ENCODE measurements at places on chromosomes 7 and 10.
A peak's percentile ranks its signal among the peaks of the same experiment; 100 is the strongest.

- no peak for DNase-seq
These were observed 11.2 kb downstream of the LRIT2 start for GRCh38 chr10:84214046-84214572.

DNA sequence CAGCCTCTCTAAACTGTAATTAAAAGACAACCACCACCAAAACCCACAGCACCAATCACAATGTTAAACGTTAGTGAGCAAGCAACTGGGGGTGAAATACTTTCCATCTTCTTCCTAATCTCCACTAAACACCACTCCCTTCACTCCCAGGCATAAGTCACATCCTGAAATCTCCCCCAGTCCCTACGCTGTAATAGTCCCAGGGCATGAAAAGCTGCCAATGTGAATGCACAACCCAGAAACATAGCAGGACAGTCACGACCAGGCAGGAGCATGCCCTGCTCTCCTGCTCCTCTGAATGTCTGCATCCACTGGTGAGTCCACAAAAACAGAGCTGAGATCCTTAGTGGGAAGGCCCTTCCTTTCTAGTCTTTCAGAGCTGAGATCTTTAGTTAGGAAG, 288.9 kb downstream of the PARD3 start:
- DNase-seq, result peak; percentile 40

DNA sequence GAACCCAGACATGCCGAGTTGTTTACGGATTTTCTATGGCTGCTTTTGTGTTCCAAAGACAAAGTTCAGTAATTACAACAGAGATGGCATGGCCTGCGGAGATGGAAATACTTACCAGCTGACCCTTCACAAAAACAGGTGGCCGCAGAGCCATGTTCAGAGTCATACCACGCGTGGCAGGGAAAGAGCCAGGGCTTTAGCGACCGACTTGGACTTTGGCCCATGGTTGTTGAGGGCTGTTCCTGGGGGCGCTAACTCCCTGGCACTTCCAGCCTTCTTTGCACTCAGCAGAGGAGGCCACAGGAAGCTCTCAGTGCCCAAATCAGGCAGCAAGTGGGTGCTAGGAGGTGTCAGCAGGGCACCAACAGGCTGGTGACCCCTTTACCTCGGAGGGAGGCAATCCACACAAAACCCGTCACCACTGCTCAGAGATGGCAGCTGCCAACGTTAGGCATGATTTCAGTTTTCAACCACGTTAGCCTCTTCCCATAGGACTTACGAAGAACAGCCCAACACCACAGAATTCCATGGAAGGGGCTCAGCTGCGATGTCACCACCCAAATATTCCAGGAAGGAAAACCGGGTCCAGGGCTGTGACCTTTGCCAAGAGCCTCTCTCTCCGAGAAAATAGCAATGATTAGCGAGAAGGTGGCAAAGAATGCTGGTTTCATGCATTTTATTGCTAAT, 21.4 kb upstream of the CNPY1 start:
- DNase-seq, result no peak

DNA sequence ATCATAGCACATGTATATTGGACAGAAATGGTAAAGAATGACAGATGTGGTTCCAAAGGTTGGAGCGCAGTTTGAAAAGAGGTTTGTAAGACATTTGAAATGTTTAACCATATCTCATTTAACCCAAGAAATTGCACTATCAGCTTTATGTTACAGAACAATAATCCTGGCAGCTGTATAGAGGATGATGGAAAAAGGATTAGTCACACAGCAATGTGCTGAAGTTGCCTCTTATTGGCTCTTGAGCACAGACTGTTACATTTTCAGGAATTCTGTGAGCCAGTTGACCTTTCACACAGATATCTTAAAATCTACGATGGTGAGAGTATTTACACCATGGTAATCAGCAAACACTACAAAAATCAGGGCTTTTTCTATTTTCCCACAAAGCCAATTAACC, 3.9 kb downstream of the COG5 start:
- DNase-seq, result no peak

- DNase-seq, result peak; percentile 69
These were observed 20.5 kb upstream of the INPP5A start for GRCh38 chr10:132516771-132517725.

DNA sequence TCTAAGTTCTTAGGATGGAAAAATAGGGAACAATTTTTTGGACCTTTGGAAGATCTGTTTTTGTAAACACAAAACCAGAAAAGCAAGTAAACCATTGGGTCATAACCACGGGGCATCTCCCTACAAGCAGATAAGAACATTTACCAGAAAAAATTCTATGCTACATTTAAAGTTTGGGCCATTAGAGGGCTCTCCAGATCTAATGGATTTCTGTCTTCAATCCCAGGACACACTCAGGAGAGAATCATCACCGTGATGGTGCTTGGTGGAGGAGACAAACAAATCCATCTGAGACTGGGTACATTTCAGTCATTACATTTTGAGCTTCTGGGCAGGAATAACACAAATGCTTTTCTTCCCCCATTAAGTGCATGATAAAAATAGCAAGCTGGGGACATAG, 178.4 kb upstream of the TARP start:
- DNase-seq, result no peak

- DNase-seq, result no peak
These were observed 158.9 kb upstream of the FERD3L start for GRCh38 chr7:19304086-19304485.

- DNase-seq, result no peak
These were observed 26.4 kb upstream of the PRKAR2B start for GRCh38 chr7:107017965-107018719.

GRCh38 chr10:28139138-28139537, 140.3 kb upstream of the ODAD2 start:
- DNase-seq, result peak; percentile 59

DNA sequence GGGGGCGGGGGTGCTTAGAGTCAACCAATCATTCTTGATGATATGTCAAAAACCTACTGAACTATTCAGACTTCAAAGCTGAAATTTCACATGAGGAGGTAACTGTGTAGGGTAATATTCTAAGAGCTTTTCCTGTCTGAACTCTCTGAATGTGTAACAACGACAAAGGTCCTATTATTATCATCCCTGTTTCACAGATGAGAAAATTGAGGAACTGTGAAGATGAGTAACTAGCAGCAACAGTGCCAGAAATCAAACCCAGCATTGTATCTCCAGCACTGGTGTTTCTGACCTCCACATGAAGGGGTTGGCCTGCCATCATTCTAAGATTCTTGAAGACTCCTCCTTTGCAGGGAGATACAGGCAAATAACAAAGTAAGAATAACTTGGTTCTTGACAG, 294.7 kb upstream of the AOAH start:
- no peak for DNase-seq

- no peak for DNase-seq
These were observed 22.5 kb downstream of the EPHB4 start for GRCh38 chr7:100804681-100805431.

DNA sequence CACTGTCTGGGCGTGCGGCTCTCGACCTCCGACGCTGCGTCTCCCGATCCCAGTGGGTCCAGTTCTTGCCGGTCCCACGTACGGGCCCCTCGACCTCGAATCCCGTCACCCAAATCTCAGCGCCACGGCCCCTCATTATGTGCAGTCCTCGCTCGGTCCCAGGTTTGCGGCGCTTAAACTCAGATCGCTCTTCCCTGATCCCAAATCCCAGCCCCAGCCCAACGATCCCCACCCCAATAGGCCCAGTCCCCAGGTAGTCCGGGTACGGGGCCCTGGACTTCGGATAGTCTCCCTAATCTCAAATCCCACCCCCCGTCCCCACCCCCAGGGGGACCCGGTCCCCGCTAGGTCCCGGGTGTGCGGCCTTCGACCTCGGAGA, 666 bp downstream of the HNRNPF start:
- DNase-seq, result no peak

- peak; percentile 14 for DNase-seq
These were observed 411.1 kb downstream of the GFRA1 start for GRCh38 chr10:115861864-115862263.

GRCh38 chr7:148964483-148965267, 63.6 kb downstream of the PDIA4 start:
- no peak for DNase-seq

DNA sequence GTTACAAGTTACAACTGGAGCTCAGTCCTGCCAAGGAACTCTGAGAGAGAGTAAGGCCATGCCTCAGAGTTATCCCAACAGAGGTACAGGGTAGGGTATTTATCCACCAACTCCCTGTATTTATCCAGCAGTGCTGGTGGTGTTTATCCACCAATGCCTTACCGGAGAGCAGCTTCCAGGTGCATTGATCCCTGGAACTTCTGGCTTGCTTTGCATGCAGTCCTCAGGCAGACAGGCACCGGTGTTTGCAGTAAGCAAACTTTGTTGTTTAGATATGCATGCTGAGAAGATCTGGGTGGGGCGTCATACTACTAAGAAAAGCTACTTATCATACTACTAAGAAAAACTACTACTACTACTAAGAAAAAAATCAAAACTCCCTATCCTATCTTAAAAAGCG, 92.4 kb downstream of the CYP26A1 start:
- no peak for DNase-seq

- DNase-seq, result no peak
These were observed 107.5 kb downstream of the CCDC71L start for GRCh38 chr7:106553446-106553836.

GRCh38 chr7:101411508-101411874, 48.8 kb downstream of the COL26A1 start:
- no peak for DNase-seq

GRCh38 chr10:72309290-72310240, 35.8 kb downstream of the DDIT4 start:
- no peak for DNase-seq

DNA sequence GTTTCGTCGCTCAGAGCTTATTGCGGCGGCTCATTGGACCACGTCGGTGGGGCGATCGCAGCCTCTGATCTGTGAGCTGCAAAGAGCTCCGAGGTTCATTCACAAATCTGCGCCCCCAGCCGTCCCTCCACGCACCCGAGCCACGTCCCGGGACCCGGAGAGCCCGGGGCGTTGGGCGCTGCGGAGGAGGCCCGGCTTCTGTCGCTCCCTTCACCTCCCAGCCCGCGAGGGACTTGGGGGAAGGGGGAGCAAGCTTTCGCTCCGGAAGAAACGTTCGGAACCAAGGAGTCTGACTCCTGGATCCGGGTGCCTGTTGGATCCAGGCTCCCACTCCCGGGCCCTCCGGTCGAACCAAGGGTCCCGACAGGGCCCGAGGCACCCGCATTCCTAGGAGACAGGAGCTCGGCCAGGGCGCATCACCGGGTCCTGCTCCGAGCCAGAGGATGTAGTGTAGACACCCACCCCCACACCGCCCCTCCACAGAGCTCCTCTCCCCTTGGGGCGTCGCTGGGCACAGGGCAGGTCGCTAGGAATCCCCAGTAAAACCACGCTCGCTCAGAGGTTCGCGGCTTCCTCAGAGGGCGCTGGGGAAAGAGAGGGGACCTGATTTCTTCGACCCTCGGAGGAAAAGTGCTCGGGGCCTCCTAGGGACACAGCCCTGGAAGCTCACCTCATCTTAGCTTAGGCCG, 7.9 kb upstream of the EN2 start:
- no peak for DNase-seq

DNA sequence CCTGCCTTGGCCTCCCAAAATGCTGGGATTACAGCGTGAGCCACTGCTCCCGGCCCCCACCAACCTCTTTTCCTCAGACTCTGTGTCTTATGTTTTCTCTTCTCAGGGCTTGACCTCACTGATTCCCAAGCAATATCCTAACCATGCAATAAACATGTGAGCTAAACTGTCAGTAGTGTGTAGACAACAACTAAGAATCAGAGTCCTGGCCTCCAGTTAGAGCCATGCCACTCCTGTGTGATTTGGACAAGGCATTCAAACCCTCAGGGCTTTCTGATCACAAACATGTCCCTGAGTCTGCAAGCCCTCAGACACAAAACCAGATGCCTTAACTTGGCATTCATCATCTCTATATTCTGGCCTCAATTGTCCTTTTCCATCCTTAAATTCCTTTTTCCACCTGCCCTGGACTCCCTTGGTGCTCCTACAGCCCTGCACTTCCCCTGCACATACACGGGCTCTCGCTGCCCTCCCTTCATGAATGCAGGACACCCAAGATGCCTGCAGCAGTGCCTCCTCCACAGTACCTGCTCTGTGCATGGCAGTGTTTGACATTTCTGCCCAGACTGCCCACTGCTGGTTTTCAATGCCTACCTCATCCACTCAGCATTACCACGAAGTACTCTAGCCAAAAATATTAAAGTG, 142.8 kb downstream of the CYP26A1 start:
- no peak for DNase-seq

- peak; percentile 33 for DNase-seq
These were observed 303.6 kb downstream of the DGKB start for GRCh38 chr7:14598978-14599377.

- no peak for DNase-seq
These were observed 131.3 kb downstream of the CDK14 start for GRCh38 chr7:90727412-90727811.

GRCh38 chr10:48475943-48476278, 129.0 kb downstream of the ARHGAP22 start:
- DNase-seq, result no peak

DNA sequence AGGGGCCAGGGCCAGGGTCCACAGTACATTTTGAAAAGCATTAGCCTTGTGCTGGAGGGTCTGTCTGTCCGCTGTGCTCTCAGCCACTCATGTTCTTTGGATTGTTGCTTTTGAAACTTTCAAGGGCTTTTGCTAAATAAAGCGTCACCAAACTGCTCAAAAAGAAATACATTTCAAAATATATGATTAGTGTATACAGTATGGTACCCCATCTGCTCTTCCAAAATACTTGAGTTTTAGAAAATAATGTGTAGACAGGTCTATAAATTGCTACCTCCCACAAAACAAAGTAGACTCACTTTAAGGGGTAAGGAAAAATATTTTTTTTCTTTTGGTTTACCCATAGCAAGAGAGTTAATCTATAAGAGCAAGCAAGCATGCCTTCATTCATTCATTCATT, 194.3 kb upstream of the AOAH start:
- no peak for DNase-seq

- DNase-seq, result no peak
These were observed 47.7 kb upstream of the ATRNL1 start for GRCh38 chr10:115045499-115045898.

GRCh38 chr7:142636751-142637150, 112.5 kb upstream of the PRSS1 start:
- DNase-seq, result no peak

GRCh38 chr7:34162027-34162565, 256.8 kb downstream of the BMPER start:
- DNase-seq, result no peak

- no peak for DNase-seq
These were observed 31.0 kb upstream of the ETV1 start for GRCh38 chr7:14020339-14020900.

DNA sequence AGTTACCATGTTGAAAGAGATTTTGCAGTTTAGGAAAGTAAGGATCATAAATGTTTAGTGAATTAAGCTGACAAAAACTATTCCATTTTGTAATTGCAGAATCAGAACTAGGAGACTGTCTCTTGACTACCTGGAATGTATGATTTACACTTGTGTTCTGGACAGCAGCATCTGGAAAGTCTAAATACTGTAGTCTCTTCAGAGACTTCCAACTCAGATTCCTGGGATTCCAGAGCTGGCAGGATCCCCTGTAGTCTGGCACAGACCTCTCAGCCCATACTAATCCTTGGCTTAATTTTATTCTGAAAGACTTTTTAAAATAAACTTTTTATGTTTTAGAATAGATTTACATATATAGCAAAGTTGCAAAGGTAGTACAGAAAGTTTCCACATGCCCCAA, 452.7 kb downstream of the DPP6 start:
- no peak for DNase-seq

- DNase-seq, result peak; percentile 7
These were observed 52.5 kb downstream of the PRF1 start for GRCh38 chr10:70549962-70550458.
